ENCODE measurements at places on chromosomes 4 and X.
A peak's percentile ranks its signal among the peaks of the same experiment; 100 is the strongest.

GRCh38 chr4:21454201-21454600 is 494.4 kb downstream of the KCNIP4 start:
- no peak for DNase-seq

DNA sequence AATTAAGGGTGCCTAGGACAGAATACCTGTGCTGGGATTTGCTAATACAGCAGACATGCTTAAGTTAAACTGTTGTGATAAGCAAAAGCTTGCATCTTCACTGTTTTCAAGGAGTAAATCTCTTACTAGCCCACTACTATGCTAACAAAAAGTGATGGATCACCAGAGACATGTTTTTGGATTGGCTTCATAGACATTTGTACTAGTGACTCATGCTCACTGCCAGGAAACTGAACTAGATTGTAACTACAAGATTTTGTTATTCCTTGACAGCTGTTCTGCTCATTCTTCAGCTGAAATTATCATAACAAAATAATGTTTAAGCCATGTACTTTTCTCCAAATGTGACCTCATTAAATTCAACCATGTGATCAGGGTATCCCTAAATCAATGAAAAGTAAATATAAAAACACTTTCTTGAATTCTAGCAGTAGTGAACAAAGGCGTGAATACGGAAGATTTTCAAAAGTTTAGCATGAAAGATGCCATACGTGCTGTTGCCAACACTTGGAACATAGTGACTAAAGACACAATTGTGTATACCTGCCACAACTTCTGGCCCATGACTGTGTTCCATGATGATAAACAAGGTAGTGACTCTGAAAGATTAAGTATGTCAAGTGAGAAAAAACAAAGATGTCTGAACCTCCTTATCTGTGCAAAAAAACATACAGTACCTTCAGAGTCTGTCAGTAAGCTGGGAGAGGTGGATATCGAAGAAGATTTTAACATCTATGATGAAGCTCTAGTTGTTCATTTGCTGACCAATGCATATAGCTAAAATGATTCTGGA is 154.0 kb downstream of the BTC start:
- no peak for DNase-seq

DNA sequence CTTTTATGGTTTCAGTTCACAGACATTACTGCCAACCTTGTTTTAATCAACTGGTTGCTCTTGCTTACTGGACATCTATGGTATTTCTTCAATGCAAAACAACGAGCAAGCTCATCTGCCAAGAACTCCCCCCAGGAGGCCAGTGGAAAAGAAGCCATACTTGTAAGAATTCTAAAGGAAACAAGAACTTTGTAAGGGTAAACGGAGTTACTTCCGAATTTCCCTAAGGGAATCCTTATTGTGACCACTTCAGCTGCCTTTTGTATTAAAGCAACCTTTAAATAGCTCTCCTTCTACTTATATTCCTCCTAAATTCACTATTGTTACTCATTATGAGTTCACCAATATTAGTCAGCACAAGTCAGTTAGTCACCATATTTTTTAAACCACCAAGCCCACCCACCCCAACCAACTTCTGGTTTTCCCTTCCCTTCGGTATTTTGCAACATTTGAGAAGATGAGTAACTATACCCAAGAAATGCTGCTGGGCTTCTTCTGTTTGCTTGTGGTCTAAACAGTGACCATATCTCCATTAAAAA is 602.8 kb upstream of the DIPK2B start:
- DNase-seq = no peak

GRCh38 chr4:12852338-12853307 is 631.5 kb downstream of the RAB28 start:
- DNase-seq = peak; percentile 90

DNA sequence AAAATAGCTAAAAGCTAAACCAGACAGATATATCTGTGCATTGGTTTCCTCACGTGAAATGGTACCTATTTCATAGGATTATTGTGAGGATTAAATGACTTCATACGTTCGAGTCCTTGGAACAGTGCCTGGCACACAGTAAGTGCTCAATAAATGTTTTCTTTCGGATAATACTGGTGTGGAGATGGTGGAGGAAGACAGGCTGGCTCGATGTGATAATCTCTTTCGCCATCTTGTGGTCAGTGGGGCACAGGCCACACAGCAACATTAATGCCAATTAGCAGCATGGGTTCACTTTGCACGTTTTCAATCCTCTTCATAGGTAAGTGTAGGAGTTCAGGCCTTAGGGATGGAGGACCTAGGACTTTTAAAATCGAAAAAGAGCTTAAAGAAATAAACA is 9.3 kb downstream of the PAGE4 start:
- peak; percentile 28 for DNase-seq

GRCh38 chrX:42119076-42119475 is 195.7 kb upstream of the CASK start:
- DNase-seq = peak; percentile 18

DNA sequence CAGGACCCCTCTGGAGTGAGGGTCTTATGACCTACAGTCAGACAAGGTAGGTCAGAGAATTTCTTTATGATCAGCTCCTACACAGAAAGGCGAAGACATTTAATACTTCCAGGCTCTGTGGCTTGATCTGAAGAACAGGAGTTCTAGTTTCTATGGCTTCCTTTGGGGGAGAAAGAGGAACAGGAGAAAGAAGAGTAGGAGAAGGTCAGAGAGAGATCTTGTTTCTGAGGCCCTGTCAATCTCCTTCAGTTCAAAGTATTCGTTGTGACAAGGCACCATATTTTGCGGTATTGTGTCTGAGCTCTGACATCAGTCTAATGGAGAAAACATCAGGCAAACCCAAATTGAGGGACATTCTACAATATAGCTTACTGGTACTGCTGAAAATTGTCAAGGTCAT is 16.7 kb downstream of the TMSB4X start:
- no peak for DNase-seq

GRCh38 chr4:87560802-87561201 is 31.6 kb upstream of the SPARCL1 start:
- no peak for DNase-seq

- no peak for DNase-seq
Measured at GRCh38 chrX:1244164-1245076, 24.2 kb upstream of the CSF2RA start.

DNA sequence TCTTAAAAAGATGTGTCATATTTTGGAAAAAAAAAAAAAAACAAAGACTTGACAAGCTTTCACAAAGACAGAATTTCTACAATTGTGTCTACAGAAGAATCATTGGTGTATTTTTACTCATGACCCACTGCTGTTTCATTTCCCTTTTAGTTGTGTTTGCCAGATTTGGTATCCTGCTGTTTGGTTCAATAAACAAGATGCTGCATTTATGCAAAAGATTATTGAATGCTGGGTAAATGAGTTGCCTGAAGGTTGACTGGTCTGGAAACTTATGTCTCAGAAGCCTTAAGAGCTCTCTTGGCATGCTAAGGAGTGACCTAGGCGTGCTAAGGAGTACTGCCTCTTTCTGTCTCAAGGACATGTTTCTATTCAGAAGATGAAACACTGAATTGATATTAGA is 64.9 kb upstream of the NPY2R start:
- DNase-seq = peak; percentile 0

GRCh38 chrX:40098264-40099054 is 701 bp upstream of the BCOR start:
- peak; percentile 43 for DNase-seq

DNA sequence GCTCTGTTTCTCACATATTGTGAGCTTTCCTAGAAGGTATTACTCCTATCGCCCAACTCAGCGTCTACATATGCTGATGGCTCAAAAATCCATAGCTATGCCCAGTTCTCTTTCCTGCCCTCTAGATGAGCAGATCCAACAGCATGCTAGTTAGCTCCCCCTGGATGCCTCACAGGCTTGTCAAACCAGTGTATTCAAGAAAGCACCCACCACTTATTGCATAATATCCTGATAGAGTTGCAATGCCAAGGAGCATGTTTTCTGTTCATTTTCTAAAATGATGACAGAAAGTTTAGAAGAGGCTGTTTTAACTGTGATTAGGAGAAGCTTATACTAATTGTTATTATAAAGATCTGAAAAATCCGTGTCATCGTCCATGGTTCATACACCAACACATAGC is 1.9 kb upstream of the PACRGL start:
- DNase-seq = no peak

DNA sequence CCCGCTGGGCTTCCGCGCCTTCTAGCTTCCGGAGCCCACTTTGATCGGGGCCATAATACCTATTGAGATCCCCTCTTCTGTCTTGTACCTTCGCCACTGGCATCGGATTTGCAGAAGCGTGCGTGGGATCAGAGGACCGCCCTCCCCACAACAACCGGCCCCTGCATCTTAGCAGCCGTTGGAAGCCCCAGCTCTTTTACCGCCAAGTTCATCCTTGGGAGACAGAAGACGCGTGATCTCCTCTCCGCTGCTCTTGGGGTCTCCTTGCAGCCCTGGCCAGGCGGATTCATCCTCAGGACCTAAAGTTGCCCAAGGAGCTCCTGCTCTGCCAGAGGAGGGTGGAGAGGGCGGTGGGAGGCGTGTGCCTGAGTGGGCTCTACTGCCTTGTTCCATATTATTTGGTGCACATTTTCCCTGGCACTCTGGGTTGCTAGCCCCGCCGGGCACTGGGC is 1.6 kb downstream of the SLIT2 start:
- DNase-seq = no peak

GRCh38 chr4:177699365-177700213 is 257.4 kb upstream of the AGA start:
- no peak for DNase-seq

DNA sequence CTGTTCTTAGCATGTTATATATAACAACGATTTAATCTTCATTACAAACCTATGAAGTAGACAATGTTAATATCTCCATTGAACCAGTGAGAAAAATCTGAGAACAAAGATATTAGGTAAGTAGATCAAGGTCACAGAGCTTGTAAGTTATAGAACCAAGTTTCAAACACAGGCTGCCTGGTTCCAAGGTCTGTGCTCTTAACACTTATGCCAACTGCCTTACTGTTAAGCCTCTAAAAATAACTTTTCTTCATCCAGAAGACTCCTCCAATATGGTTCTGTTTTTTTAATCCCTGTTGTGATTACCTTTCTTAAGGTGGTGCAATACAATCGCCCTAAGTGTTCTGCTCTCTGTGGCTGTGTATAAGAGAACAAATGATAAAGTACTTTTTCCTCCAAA is 282.0 kb upstream of the GRID2 start:
- DNase-seq = no peak

DNA sequence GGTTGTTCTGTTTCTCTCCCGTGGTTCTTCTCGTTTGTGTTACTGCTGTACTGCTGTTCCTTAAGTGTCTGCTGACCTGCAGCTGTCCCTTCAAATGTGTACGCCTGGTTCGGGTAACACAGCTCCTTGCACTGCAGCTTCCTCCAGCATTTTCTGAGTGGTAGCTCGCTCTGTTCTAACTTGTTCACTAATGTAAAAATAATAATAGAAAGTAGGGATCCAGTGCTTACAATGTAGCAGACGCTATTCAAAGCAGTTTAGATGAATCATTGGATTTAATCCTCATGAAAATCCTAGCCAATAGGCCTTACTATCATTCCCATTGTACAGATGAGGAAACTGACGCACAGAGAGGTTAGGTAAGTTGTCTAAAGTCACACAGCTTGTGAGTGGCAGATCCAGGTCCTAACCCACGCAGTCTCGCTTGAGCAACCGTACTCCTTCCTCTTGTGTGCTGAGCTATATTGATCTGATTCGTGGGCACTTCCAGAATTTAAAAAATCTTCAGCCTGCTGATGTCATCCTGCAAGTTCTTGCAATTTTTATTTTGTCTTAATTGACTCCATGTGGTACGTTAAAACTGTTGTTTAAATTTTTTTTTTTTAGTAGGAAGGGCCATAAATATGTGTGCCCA is 448.2 kb upstream of the FAT1 start:
- DNase-seq = no peak

DNA sequence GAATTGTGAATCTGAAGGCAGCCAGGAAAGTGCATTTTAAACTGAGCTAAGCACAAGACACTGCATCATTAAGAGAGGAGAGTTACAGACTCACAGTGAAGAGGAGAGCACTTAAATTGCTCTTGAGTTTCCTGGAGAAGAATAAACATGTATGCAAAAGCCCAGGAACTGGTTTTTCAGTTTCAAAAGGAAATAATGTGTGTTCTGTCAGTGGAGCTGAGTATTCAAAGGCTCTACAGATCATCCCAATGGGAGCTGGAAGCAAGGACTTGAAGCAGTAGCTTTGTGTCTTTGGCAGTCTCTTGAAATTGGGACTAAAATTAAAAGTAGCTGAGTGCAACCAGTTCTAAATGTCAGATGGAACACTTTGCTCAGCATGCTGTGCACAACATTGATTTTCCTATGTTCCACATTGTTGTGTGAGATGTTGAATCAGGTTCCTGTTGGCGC is 147.5 kb upstream of the ANK2 start:
- no peak for DNase-seq

DNA sequence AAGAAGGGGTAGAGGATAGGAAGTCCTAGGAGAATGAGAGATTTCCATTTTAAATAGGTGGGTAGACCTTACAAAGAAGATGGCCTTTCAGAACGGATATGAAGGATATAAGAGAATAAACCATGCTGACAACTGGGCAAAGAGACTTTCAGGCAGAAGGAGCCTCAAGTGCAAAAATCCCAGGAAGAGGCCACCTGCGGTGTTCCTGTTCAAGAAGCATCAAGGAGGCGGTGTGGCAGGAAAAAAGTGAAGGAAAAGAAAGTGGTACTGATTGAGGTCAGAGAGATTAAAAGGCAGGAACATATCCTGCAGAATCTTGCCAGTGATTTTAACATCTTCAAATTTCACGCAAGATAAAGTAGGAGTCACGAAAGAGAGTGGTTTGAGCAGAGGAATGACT is 172.0 kb downstream of the FSTL5 start:
- no peak for DNase-seq

- DNase-seq = no peak
Measured at GRCh38 chrX:55167124-55167803, 52.9 kb upstream of the PAGE5 start.

- DNase-seq = peak; percentile 66
Measured at GRCh38 chrX:24646745-24647182, 383 bp downstream of the PCYT1B start.

DNA sequence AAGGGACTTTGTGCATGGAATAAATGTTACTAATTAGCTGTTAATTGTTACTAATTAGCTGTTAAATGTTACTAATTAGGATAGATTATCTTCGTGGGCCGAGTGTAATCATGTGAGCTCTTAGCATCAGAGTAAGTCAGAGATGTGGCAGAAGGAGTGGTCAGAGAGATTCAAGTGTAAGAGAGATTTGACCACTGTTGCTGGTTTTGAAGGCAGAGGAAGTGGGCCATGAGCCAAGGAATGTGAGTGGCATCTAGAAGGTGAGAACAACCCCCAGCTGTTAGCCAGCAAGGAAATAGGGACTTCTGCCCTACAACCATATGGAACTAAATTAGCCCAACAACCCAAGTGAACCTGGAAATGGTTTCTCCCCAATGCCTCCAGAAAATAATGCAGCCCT is 28.2 kb downstream of the ODAPH start:
- no peak for DNase-seq

DNA sequence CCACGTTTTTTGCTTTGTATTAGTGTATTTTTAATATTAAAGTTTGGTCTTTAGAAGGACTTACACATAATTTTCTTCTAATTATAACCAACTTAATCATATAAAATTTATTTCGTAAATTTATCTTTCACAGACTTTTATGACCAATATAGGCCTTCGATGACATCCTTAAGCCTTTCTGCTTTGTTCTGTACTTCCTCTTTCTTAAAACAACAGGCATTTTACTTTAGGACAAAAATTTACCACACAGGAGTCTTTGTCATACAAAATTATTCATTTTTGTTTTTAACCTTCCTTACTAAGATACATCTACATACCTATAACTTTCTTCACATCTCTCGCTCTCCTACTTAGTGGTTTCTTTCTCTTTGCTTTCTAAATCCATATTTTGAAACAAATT is 56.3 kb downstream of the RGS12 start:
- DNase-seq = no peak

GRCh38 chrX:65595460-65595876 is 60.9 kb upstream of the LAS1L start:
- DNase-seq = peak; percentile 91

All from NCI-H2081 (cell line).